ENCODE measurements at places on chromosomes 3 and 15. TPM values are rescaled to one million over a fixed set of nuclear protein-coding genes. Genes with fewer than 3 reads are reported as not detected.

GRCh38 chr3:132090921-132091320 is 56.1 kb upstream of the CPNE4 start:
- no peak for DNase-seq

GRCh38 chr3:39226106-39226741 is 33.8 kb upstream of the XIRP1 start:
- DNase-seq: no peak

DNA sequence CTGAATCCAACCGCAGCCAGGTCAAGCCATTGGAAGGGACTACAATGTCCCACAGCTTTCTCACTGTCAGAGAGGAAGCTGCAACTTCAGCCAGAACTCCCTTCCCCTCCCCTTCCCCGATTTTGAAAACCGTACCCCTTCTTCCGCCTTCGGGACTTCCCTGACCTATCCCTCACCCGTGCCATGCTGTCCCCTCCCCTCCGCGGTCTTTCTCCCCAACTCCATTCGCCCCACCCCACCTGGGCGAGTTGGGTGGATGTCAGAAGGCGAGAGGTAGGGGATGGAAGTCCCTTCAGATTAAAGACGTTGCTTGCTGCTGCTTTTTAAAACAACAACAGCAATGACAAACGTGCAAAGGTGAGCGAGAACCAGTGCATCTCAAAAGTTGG is 723 bp downstream of the CPNE4 start:
- DNase-seq: no peak

- no peak for DNase-seq
Measured at GRCh38 chr15:60065951-60066350, 61.8 kb downstream of the FOXB1 start.

The FAM227B gene
- total RNA-seq: 5.8 TPM
